ENCODE measurements at places on chromosomes 3 and 15.

- DNase-seq = peak; percentile 60
Measured at GRCh38 chr3:121431726-121432517, 113.9 kb downstream of the POLQ start.

DNA sequence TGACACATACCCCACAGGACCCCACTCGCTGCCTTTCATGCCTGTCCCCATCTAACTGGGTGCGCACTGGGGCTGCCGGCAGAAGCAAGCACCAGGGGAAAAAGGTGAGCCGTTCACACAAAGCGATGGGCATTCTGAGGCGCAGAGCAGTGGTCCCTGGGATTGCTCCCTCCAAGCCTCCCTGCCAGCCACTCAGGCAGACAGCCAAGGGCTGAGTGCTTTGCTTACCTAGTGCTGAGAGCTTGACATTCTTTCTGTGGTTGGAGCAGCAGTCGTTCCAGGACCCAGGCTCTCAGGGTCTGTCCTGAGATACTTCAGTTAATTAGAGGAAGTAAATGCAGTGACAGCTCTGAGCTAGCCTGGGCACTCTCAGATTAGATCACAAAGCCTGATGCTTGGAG lies 5.7 kb downstream of the ESYT3 start:
- peak; percentile 20 for DNase-seq

DNA sequence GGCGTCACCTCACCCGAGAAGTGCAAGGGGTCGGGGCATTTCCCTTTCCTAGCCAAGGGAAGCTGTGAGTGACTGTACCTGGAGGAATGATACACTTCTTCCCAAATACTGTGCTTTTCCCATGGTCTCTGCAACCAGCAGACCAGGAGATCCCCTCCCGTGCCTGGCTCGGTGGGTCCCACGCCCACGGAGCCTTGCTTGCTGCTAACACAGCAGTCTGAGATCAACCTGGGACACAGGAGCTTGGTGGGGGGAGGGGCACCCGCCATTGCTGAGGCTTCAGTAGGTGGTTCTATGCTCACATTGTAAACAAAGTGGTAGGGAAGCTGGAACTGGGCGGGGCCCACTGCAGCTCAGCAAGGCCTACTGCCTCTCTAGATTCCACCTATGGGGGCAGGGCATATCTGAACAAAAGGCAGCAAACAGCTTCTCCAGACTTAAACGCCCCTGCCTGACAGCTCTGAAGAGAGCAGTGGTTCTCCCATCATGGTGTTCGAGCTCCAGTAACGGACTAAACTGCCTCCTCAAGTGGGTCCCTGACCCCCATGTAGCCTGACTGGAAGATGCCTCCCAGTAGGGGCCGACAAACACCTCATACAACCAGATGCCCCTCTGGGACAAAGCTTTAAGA lies 31.4 kb upstream of the ABHD5 start:
- DNase-seq = no peak

DNA sequence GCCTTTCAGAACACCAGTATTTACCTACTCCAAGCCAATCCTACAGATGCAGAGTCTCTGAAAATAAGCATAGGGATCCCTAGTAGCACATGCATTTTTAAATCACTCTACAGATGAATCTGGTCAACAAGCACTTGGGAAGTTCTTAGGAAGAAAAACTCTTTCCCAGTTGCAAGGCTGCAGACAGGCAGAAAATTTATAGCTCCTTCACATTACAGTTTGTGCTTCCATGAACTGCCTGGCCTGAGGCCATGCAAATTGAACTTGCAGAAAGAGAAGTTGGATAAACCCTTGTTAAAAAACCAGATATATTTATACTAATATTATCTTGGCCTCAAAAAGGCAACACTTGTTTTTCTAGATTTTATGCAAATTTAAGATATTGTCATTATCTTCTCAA lies 256.9 kb downstream of the EPHA3 start:
- no peak for DNase-seq

DNA sequence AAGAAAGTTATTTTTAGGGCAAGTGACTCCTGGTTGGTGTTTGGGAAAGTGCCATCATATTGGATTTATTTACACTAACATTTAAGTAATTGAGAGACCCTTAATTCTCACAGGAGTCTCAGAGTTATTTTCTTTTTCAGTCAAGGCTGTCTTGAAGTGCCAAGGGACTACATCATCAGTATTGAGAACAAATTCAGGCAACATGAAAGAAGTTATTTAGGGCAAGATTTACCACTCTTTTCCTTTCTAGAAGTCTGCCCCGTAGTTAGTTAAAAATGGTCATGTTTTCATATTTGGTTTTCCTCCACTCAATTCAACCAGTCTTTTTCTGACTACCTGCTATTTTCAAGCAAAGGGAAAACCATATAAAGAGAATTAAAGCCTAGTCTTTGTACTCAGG lies 6.1 kb downstream of the B4GALT4 start:
- no peak for DNase-seq

GRCh38 chr15:82917249-82917648 lies 35.3 kb downstream of the HOMER2 start:
- no peak for DNase-seq

- no peak for DNase-seq
Measured at GRCh38 chr3:106533093-106533787, 664.4 kb upstream of the CBLB start.

DNA sequence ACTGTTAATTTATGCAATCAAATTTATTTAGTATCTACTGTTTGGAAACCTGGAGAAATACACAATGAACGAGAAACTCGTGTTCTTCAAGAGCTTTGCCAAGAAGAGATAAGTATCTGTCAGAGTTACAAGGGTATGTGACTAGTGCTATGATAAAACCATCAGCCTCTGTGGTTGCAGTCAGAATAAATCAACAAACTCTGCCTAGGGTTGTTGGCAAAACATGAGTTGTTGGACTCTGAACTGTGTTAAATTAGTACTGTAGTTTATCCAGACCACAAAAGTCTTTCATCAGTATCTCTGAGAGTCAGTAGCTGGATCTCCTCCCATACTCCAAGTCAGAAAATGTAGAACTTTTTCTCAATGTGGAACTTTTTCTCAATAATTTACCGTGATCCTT lies 918.4 kb downstream of the NAALADL2 start:
- DNase-seq = no peak

DNA sequence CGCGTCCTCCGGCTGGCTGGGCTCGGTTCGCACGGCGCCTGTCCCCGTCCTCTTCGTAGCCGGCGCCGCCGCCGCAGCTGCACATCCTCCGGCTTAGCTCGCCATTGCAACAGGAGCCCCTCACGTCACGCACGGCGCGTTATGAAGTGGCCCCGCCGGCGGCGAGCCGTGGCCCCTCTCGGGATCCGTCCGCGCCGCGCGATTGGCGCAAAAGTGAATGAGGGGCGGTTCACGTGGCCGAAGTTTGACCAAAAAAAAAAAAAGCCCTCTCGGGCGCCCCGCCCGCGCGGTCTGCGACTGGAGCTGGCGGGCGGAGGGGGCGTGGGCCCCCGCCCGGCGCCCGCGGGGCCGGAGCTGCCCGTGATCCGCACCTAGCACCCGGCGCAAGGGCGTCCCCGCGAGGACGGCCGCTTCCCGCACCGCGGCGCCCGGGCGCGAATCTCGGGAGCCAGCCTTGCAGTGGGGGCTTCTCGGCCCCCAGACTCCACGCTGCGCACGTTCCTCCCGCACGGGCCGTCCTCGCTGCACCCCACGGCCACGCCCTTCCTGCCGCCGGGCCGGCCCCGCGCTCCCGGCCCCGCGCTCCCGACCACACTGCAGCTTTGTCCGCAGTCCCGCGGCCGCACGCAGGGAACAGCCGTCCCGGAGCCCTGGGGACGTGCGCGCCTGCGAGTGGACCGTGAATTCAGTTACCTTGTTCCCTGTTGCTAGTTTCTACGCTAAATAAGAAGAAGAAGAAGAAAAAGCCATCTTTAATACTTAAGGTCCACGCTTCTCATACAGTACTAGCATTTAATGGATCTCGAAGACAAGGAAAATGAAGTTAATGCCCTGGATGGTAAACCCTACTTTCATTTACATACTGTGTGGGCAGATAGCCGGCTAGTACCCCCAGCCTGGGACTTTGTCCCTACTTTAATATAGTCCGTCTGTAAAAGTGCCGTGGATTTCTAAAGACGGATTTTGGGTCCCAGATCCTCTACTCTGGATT lies at the start of gene CHSY1:
Gene CHSY1, minus strand, starts transcription at position 219 of the 991 bp plus-strand sequence. CDS start 592 bp downstream, outside the sequence.
- peak; percentile 76 for DNase-seq

DNA sequence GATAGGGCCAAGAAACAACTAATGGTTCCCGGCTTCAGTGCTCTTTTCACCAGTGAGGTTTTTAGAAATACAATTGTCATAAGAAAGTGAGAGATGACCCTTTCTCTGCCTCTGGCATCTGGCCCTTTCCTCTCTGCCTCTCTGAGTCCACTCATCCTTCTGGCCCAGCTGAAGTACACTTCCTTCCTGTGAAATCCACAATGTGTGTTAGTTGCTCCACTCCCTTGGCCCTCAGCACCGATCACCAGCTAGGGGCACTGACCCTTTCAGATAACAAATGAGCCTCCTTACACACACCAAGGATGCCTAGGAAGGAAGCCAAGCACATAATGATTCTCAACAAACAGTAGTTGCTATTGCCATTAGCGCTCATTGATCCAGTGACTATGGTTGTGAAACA lies 2.9 kb upstream of the CAV3 start:
- no peak for DNase-seq

- no peak for DNase-seq
Measured at GRCh38 chr3:46868287-46868686, 5.0 kb upstream of the MYL3 start.

- DNase-seq = peak; percentile 43
Measured at GRCh38 chr3:151228666-151229040, 25.6 kb upstream of the GPR171 start.

GRCh38 chr3:57733790-57734189 lies 22.3 kb upstream of the SLMAP start:
- no peak for DNase-seq

- DNase-seq = no peak
Measured at GRCh38 chr15:27256446-27256845, 285.5 kb downstream of the GABRG3 start.

- DNase-seq = no peak
Measured at GRCh38 chr3:124773351-124774326, 43.4 kb downstream of the UMPS start.

- DNase-seq = no peak
Measured at GRCh38 chr3:57112206-57112605, 51.7 kb downstream of the SPATA12 start.

DNA sequence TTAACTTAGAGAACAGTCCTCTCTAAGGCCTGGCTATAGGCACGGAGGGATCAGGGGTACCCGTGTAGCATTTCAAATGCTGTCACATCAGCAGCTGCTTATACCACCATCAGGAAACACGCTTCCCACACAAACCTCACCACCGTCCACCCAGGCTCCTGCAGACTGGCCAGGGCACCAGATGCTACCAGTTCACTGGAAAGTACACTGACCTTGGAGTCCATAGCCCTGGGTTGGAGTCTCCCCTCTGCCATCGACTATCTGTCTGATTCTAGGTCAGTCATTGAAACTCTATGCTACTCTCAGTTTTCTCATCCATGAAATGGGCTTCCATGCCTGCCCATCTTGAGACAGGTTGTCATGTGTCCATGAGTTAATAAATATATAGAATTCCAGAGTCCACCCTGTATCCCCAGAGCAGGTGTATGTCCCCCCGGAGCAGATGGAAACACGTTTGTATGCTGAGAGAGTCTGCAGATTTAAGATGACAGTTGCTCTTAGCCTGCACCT lies 156.0 kb upstream of the SMAD3 start:
- no peak for DNase-seq

GRCh38 chr3:129809297-129809696 lies 84.2 kb downstream of the TMCC1 start:
- DNase-seq = no peak

DNA sequence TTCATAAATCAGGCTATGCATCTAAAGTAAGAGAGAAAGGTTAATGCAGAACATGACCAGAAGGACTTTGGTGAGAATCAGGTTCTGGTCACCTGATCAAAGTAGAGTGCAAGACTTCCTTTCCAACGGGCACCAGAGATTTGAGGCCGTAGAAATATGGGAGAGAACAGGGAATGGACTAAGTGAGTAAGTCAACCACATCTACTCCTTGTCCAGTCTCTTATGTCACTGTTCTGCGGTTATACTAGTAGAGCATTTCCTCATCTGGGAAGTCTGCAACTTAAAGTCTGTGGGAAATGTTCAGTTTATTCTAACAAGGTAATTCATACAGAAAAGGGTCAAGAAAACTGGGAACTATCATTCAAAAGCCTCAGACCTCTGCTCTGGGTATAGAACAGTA lies 232.8 kb downstream of the CPNE4 start:
- DNase-seq = no peak

- DNase-seq = no peak
Measured at GRCh38 chr3:139202226-139202958, 141.4 kb upstream of the MRPS22 start.

GRCh38 chr3:61269435-61269834 lies 18.2 kb upstream of the FHIT start:
- no peak for DNase-seq

DNA sequence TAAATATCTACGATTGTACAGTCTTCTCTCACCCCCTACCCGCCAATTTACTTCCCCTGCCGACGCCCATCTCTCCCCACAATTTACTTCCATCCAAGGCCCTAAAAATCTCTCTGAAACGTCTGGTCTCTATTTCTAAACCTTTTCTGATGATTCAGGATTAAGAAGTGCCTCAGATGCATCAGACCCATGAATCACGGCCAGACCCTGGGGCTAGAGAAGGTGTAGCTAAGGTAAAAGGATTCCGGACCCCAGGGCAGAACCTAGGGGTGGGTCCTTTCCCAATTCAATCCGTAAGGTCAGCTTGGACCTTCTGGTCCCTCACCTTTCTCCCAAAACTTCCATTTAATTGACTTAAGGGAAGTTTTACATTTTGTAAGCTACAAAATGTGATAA lies 46.4 kb downstream of the LRIG1 start:
- no peak for DNase-seq

GRCh38 chr15:85706779-85707518 lies 87.8 kb downstream of the KLHL25 start:
- DNase-seq = no peak

DNA sequence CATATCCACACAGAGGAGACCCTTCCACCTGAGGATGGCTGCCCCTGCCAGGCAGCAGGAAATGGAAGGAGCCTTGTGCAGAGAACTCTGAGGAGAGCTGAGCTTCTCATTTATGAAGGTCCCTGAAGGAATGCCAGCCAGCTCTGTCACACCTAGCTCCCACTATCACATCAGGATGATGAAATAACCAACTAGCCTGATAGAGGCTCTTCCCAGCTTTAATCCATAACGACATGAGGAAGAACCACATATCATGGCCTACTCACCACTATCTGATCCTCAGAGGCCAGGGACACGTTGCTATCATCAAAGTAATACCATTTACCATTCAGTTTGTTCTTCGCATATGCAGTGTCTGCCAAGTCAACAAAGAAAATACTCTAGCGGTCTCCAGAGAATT lies 1.5 kb upstream of the C3orf62 start:
- no peak for DNase-seq

DNA sequence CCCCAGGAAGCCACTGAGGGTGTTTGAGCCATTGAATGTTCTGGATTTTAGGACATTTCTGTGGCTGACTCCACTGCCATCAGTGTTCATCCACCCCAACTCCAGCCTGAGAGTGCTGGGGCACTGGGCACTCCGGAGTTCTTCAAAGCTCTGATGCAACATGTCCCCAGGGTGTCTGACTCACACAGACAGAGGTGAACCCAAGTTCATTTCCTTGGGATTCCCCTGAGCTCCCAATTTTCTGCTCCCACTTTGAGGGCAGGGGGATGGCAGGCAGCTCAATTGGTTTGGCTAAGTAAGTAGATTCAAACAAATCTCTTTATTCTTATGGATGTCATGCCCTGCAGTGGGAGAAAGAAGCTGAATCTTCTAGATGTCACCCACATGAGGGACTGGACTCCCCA lies 2.2 kb downstream of the STRA6 start:
- DNase-seq = peak; percentile 46
